Activated CD4-positive, alpha-beta T cell treated with anti-CD3 and anti-CD28 coated beads for 1 hour (primary cell): ENCODE measurements at places on chromosomes 6 and 20.

DNA sequence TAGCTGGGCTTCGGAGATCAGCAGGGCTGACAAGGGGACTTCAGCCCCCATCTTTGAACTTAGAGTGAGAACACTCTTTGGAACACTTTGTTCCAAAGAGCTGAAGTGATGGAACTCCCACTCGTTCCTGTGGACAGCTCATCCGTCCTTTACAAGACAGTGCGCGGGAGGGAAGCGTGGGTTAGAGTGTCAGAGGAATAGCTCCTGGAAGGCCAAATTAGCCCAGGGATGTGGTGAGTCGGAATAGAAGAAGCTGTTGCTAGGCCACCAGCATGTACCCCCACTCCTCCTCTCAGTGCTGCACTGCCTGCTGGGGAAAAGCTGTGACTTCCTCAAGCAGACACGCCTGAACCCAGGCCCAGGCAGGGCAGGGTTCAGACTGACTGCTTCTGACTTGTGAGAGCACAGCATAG is 1.7 kb downstream of the SDCBP2 start:
- DNase-seq, result no peak

- DNase-seq, result no peak
These were observed 190.8 kb upstream of the NOX3 start for GRCh38 chr6:155646443-155646842.

GRCh38 chr6:133631421-133631820 is 257.5 kb upstream of the TCF21 start:
- DNase-seq, result no peak

DNA sequence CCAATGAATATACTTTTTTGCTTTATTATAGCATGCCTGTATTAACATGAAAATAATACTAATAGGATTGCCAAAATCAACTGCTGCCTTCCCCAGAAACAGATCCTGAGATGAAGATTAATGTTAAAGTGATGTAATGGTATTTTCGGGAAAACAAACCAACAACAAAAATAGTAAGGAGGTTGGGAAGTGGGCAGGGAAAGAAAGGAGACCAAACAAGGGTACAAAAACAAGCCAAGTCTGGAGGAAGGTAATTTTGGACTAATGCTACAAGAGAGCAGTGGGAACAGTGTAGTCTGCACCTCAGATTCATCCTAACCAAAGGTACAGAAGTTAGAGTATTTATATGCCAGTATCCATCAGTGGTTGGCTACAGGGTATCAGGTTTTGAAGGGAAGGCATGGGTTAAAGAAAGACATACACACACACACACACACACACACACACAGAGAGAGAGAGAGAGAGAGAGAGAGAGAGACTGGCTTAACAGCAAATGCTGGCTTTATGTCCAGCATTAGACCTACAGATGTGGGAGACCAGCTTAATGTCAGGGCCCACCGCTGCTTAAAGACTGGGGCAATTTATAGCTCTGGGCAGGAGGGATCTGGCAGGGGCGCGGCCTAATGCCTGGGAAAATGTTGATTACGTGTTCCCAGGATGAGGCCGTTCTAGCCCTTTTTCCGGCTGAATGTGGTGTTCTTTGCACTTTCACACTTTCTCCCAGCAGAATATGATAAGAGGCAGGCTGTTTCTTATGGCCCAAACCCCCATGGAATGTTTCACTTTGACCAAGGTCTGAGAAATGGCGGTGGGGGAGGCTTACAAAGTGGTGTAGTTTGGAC is 3.8 kb upstream of the SLC17A1 start:
- no peak for DNase-seq

GRCh38 chr6:82372656-82373055 is 9.0 kb downstream of the TPBG start:
- no peak for DNase-seq
